ENCODE measurements at places on chromosomes 1 and 21.

- DNase-seq: no peak
Observed at GRCh38 chr1:226708967-226709396, 30.1 kb downstream of the ITPKB start.

GRCh38 chr1:51734896-51735745 lies 118.2 kb downstream of the OSBPL9 start:
- DNase-seq: no peak

- DNase-seq: no peak
Observed at GRCh38 chr1:182784556-182785171, 4.9 kb upstream of the NPL start.

- DNase-seq: no peak
Observed at GRCh38 chr1:20713440-20713839, 4.4 kb downstream of the KIF17 start.

GRCh38 chr1:110538921-110539320 lies 19.9 kb upstream of the KCNA10 start:
- no peak for DNase-seq

- no peak for DNase-seq
Observed at GRCh38 chr21:45568383-45568782, 26.1 kb upstream of the SLC19A1 start.

DNA sequence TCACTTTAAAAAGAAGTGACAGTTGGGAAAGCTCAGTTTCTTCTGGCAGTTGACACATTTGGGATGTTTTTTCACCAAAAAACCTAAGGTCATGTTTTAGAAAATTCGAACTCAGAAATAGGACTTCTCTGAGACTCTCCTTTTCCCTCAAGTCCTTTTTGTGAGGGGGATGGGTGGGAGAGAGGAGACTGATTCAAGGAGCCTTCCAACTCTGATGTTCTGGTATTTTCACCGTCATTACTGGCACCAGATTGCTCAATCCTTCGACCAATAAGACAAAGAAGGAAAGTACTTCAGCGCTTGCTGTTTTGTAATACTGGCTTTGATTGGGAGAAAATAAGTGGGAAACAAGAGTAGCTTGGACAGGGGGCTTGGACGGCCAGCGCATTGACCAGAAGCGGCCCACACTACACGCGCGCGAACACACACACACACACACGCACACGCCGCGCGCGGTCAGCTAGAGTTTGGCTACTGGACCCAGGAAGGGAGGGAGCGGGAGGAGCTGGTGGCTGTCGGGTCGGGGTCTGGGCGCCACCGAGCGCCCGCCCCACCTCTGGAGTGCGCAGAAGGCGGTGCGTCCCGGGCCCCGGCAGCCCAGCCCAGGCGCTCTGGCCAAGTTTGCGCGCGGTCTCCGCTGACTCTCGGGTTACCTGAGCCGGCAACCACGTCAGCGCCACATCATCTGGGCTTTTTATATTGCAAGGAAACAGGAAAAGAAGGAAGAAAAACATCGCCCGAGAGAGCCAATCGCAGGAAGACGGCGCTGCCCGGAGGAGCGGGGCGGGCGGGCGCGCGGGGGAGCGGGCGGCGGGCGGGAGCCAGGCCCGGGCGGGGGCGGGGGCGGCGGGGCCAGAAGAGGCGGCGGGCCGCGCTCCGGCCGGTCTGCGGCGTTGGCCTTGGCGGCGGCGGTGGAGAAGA lies at the start of gene KCNK1:
KCNK1 (plus strand) TSS at position 855 of the 921 bp plus-strand sequence; CDS start at position 921, 66 bp downstream.
- DNase-seq: no peak

- DNase-seq: no peak
Observed at GRCh38 chr1:166197597-166197996, 30.8 kb upstream of the FAM78B start.

DNA sequence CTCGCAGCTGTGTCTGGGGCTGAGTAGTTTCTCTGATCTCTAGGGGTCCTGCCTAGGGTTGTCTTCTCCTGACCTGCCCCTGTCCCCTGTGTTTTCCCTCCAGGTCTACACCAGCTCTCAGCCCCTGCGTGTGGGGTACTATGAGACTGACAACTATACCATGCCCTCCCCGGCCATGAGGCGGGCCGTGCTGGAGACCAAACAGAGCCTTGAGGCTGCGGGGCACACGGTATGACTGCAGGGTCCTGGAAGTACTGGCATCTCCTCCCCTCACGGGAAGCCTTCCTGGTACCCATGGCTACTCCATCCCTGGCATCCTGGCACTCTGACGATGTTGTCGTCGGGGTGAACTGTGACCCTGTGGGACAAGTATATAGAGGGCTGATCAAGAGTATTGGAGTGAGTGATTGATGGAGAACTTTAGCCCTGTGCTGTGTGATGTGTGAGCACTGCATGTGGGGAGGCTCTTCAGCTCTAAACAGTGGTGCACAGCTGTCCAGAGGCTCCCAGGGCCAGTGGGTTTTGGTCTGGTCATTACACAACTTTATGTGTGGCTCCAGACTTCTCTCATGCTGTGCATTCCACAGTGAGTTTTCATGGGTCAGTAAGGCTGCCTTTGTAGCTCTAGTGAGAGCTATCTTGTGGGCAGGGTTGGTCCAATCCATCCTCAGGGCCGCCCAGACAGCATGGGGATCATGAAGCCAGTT lies 14.4 kb downstream of the FAAH start:
- no peak for DNase-seq

- DNase-seq: no peak
Observed at GRCh38 chr1:105914403-105914802, 1142.1 kb upstream of the PRMT6 start.

DNA sequence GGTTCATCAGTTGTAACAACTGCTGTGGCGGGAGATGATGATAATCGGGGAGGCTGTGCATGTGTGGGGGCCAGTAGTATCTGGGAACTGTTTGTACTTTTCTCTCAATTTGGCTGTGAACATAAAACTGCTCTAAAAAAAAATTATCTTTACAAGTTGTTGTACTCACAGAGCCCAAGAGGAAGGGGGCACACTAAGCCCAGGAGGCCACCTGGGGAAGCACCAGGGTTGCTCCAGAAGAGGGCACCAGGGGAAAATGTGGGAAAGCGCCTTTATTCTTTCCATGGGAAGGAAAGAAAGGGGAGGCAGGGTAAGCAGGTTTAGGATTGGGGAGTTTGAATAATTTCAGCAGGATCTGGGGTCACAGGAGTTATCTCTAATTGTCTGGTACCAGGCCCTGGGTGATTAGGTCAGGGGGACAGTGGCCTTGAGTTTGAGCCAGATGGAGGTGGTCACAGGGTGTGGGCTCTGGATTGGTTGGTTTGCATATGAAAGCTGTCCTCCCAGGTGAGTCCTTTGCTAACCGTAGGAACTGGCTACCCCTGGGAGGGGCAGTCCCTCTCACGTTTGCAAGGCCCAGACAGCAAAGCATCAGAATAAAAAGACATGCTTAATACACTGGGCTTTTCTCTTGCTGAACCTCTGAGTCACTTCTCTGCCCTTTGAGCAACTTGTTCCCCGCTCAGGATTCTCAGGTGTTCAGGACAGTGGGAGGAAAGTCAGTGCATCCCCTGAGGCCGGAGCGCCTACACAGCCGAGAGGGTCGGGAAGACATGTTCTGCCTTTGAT lies 11.2 kb downstream of the MYOC start:
- DNase-seq: no peak

- no peak for DNase-seq
Observed at GRCh38 chr1:24236789-24237371, 49.8 kb upstream of the IFNLR1 start.

- no peak for DNase-seq
Observed at GRCh38 chr1:226351709-226352108, 42.7 kb upstream of the LIN9 start.

DNA sequence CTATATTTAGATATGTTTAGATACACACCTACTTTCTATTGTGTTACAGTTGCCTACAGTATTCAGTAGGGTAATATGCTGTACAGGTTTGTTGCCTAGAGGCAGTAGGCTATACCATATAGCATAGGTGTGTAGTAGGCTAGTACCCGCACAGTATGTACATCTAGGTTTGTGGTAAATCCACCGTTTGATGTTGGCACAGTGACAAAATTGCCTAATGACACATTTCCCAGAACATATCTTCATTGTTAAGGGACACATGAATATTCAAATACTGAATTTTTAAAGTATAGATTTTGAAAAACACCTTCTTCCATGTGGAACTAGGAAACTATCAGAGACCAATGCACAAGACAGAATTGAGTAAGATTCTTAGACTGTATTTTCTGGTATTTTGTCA lies 22.6 kb upstream of the PDC start:
- DNase-seq: no peak
